ENCODE measurements at places on chromosomes 6 and 20. TPM values are rescaled to one million over a fixed set of nuclear protein-coding genes. Genes with fewer than 3 reads are reported as not detected.

DNA sequence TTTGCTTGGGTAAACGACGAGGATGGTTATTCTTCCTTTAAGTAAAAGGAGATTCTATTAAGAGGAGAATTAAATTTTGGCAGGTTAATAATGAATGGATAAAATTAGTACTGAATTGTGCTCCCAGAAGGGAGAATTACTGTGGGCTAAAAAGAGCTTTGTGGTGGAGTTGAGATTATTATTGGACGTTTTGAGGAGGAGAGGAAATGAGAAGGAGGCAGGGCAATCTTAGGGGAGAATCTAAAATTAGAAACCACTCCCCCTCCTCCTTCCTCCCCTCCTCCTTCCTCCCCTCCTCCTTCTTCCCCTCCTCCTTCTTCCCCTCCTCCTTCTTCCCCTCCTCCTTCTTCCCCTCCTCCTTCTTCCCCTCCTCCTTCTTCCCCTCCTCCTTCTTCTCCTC is 331.8 kb downstream of the PRL start:
- no peaks in the 10 kb centered on the region for H3K36me3 ChIP-seq
- H3K4me3 ChIP-seq: no peak overlapping the region
- no peaks in the 10 kb centered on the region for H3K4me1 ChIP-seq
- no peaks in the 10 kb centered on the region for H3K27me3 ChIP-seq
- H3K27ac ChIP-seq: no peak overlapping the region
- DNase-seq: no peak

PROKR2 gene
- not detected for total RNA-seq

GRCh38 chr6:96466147-96466863 is 55.3 kb upstream of the UFL1 start:
- H3K27ac ChIP-seq: no peak overlapping the region
- DNase-seq: no peak
- no peaks in the 10 kb centered on the region for H3K4me1 ChIP-seq
- H3K36me3 ChIP-seq: no peaks in the 10 kb centered on the region

HLA-DPA1 gene
- 1.2 TPM for total RNA-seq

DNA sequence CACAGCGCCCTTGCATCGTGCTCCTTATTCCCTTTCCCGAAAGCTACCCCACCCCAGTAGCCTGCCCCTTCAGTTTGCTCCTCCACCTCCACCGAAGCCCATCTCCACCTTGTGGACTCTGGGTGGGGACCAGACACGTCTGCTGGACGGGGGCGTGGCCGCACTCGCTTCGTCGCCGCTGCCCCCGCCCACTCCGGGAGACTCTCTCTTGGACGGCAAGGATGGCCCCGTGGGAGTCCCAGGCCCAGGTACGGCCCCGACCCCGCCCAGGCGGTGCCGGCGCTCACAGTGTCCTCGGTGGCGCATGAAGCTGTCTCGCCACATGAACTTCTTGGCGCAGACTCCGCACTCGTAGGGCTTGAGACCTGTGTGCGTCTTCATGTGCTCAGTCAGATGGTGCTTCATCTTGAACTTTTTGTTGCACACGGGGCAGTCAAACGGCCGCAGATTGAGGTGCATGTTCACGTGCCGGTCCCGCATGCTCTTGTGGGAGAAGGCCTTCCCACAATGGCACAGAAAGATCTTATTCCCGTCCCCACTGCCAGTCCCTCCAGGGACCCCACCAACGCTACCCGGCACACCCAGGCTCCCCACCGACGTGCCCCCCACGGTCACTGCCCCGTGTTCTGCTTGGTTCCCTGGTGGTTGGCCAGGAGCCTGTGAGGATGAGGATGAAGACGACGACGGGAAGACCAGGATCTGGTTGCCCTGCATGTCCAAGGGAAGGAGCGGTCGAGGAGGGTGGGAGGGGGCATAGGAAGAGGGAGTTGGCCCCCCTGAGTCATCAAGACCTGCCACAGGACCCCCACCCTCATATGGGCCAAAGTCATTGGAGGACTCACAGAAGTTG is 1.3 kb upstream of the TAPBP start:
- H3K27ac ChIP-seq: peak overlapping the region; percentile 90
- no peaks in the 10 kb centered on the region for H3K27me3 ChIP-seq
- H3K4me3 ChIP-seq: peak overlapping the region; percentile 68
- H3K4me1 ChIP-seq: peaks cover 64% of the 10 kb centered on the region
- DNase-seq: peak; percentile 80

BEND3 gene
- 8.4 TPM for total RNA-seq

TRIM40 gene
- total RNA-seq: not detected

DNA sequence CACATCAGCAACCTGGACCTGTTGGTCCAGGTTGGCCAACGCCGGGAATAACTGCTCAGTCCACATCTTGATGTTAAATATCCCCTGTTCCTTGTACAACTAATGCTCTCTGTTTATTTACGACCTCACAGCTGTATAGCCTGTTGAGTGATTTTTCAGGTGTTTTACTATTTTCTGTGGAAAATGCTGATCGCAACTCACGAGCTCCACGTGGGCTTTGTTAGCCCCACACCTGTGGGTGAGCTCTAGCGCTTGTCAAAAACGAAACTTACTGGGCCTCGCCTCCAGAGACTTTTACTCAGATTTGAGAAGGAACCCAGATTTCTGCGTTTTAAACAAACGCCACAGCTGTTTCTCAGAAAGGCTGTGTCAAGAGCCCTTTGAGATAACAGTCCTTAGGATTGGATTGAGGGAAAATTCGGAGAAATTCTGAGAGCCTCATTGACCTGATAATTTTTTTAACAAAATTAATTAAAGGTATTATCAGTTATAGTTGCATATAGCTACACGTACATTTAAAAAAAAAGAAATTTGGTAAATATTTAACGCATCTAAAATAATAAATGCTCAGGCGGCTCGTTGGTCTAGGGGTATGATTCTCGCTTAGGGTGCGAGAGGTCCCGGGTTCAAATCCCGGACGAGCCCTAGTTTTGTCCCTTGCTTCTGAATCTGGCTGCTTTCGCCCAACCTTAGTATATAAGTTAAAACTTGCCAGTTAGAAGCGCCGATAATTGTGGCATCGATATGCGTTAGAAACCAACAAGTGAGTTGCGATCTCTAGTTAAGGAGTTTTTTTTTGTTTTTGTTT is 16.7 kb downstream of the HMGN4 start:
- peak overlapping the region; percentile 51 for H3K4me3 ChIP-seq
- H3K36me3 ChIP-seq: no peaks in the 10 kb centered on the region
- H3K4me1 ChIP-seq: peaks cover 20% of the 10 kb centered on the region
- H3K27ac ChIP-seq: peak overlapping the region; percentile 35
- peak; percentile 31 for DNase-seq

DNA sequence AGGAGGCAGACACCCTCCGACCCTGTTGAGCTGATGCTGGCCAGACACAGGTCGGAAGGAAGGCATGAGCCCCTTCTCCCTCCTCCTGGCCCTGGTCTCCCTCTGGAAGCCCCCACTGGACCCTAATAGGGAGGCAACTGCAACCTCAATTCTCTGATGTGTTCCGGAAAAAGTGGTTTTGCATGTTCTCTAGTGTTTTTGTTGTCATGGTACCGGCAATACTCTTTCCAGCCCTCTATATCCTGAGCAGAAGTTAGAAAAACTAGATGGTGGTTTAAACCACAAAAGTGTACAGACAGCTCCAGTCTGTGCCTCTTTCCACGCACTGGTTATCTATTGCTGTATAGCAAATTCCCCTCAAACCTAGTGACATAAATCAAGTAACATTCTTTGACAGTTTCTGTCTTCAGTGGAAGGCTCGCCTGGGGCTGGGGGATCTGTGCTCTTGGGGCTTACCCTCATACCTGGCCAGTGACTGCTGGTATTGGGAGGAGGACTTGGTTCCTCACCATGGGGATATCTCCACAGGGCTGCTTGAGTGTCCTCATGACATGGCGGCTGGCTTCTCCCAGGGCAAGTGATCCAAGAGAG is 37.0 kb downstream of the SYTL3 start:
- no peaks in the 10 kb centered on the region for H3K36me3 ChIP-seq
- no peaks in the 10 kb centered on the region for H3K4me1 ChIP-seq
- peaks cover 57% of the 10 kb centered on the region for H3K27me3 ChIP-seq
- no peak overlapping the region for H3K4me3 ChIP-seq

DNA sequence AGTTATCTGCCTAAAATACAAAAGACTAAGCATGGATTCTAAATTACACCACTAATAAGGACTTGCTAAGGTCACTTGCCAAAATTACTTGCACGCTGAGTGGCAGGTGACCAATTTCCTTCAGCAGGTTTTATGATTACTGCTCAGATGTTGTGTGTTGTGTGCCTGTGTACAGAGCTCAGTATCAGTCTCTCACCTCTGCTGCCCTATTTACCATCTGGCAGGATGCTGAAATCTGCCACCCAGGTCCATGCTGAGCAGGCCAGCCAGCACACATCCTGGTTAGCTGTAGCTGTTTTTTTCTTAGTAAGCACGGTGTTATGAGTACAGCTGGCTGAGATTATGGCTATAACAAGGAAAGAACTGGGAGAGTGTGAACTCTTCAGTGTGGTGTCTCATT is 34.0 kb downstream of the ELOVL4 start:
- DNase-seq: no peak
- no peak overlapping the region for H3K4me3 ChIP-seq
- no peaks in the 10 kb centered on the region for H3K36me3 ChIP-seq
- no peaks in the 10 kb centered on the region for H3K4me1 ChIP-seq

DNA sequence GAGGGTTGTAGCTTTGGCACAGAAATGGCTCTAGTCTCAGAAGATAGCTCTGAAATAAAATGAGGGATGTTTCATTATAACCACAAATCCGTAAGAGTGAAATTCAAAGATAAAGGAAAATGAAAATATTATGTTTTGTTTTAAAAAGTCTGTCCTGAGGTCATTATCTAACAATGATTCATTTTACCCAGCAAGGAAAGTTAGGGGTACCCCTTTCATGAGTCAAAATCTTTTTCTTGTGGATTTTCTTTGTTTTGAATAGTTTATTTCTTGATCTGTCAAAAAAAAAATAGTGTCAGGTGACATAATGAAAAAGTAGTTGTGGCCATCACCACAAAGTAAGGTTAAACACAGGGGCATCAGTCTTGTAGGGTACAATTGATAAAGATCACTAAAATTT is 59.7 kb upstream of the MYB start:
- no peaks in the 10 kb centered on the region for H3K27me3 ChIP-seq
- no peak for DNase-seq
- H3K4me3 ChIP-seq: no peak overlapping the region
- H3K36me3 ChIP-seq: no peaks in the 10 kb centered on the region
- peaks cover 17% of the 10 kb centered on the region for H3K4me1 ChIP-seq
- no peak overlapping the region for H3K27ac ChIP-seq

- DNase-seq: no peak
- H3K4me1 ChIP-seq: peaks cover 16% of the 10 kb centered on the region
- H3K27me3 ChIP-seq: no peaks in the 10 kb centered on the region
- H3K4me3 ChIP-seq: no peak overlapping the region
Measured at GRCh38 chr6:16105854-16106253, 23.0 kb upstream of the MYLIP start.

CABLES2 gene
- 4.2 TPM for total RNA-seq

DNA sequence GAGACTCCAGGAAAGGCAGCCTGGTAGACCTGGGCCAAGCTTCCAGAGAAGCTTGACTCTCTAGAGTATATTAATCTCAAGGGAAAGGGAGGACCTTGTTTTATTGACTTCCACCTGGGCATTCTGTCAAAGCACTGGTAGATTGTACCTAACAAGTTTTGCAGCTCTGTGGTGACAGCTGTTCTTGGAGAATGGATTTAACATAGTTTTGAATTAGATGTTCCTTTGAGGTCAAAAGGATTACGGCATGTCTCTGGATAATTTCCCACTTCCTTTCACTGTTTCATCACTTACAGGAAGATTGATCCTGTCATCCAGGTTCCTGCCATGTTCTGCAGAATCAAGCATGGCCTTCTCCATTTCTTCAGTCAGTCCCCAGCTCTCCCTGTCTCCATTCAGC is 246.0 kb downstream of the PHACTR1 start:
- H3K27me3 ChIP-seq: peaks cover 23% of the 10 kb centered on the region
- DNase-seq: no peak
- no peaks in the 10 kb centered on the region for H3K4me1 ChIP-seq
- H3K27ac ChIP-seq: no peak overlapping the region

MANEA gene
- 11.4 TPM for total RNA-seq

DNA sequence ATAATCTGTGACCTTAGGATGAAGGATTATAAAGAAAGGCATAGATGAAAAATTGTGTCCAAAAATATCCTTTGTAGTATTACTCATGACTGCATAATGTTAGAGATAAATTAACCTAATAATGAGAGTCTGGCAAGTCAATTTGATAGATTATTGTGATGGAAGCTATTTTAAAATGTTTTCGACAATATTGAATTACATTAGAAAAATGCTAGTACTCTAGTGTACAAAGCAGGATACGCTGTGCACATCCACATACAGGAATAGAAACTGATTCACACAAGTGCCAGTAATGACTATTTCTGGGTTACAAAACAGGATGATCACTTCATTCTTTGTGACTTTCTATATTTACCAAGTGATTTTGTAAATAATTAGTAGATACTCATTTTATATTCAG is 3.3 kb downstream of the SLC17A2 start:
- H3K27ac ChIP-seq: no peak overlapping the region
- no peak overlapping the region for H3K4me3 ChIP-seq
- peaks cover 5% of the 10 kb centered on the region for H3K27me3 ChIP-seq

RIPOR3 gene
- 46.1 TPM for total RNA-seq

GRCh38 chr6:35173044-35173426 is 31.9 kb upstream of the TCP11 start:
- peaks cover 30% of the 10 kb centered on the region for H3K27me3 ChIP-seq
- H3K4me3 ChIP-seq: no peak overlapping the region
- no peak for DNase-seq
- H3K36me3 ChIP-seq: no peaks in the 10 kb centered on the region
- no peaks in the 10 kb centered on the region for H3K4me1 ChIP-seq

DNA sequence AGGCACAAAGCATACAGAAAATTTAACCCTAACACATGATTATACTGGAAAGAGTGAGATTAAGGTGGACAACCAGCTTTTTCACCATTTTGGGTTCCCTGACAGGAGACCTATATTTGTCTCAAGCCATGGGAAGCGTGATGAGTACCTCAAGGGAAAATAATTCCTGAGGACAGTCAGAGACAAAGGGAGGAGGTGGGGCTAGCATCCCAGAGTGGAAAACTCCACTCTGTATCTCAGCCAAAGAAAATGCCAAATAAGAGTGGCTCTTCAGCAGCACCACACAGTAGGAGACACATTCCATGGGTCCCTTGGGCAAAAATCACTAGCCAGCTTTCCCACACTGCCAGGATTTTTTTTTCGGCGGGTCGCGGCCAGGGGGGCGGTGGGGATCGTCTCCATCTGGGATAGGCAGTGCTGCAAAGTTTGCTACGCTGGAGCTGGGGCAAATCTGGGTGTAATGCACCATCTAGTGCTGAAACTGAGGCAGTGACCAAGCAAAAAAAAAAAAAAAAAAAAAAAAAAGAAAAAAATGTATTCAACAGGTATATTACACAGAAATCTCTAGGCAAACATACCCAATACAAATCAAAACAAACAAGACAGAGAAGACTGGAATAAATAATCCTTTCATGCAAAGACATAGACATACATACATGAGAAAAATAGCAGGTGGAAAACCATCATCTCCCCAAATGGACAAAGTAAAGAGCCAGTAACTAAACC is 77.3 kb upstream of the SLC35F1 start:
- no peaks in the 10 kb centered on the region for H3K27me3 ChIP-seq
- no peaks in the 10 kb centered on the region for H3K4me1 ChIP-seq
- no peak for DNase-seq
- H3K27ac ChIP-seq: no peak overlapping the region

- H3K27me3 ChIP-seq: peaks cover 8% of the 10 kb centered on the region
- H3K36me3 ChIP-seq: no peaks in the 10 kb centered on the region
- H3K4me1 ChIP-seq: no peaks in the 10 kb centered on the region
- H3K27ac ChIP-seq: no peak overlapping the region
- no peak for DNase-seq
- no peak overlapping the region for H3K4me3 ChIP-seq
Measured at GRCh38 chr20:46928580-46929132, 34.0 kb downstream of the EYA2 start.

- peaks cover 84% of the 10 kb centered on the region for H3K36me3 ChIP-seq
- peaks cover 58% of the 10 kb centered on the region for H3K4me1 ChIP-seq
- H3K4me3 ChIP-seq: no peak overlapping the region
- no peak overlapping the region for H3K27ac ChIP-seq
Measured at GRCh38 chr20:62318400-62319345, 15.9 kb downstream of the ADRM1 start.
